ENCODE measurements at places on chromosomes 1 and 21.

DNA sequence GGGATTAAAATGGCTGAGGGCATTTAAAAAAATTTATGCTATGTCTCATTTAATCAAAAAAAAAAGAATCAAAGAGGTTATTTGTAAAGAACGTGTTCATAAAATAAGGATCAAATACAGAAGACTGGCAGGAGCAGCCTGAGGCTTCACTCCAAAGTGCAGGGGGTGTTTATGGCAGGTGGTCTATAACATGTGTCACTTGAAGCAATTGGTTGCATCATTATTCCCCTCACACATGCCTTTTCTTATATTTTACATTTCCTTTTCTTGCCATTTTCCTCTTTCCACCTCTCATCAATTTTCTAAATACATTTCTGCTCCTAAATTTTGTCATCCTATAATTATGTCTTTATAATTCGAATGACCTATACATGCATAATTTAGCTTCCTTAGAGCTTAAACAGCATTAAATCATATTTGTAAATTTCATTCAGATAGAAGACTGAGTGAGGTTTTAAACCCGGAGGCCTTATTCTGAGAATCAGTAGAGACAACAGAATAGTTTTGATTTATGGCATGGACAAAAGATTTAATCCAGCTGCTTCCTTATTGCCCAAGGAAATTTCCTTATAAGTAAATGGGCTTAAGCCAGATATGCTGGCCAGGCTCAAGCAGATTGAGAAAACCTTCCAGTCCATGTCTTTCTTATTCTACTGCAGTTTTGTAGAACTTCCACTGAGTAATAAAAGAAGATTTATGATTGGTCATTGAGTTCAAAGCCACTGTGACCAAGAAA lies 322.8 kb downstream of the TGFB2 start:
- DNase-seq, result no peak

DNA sequence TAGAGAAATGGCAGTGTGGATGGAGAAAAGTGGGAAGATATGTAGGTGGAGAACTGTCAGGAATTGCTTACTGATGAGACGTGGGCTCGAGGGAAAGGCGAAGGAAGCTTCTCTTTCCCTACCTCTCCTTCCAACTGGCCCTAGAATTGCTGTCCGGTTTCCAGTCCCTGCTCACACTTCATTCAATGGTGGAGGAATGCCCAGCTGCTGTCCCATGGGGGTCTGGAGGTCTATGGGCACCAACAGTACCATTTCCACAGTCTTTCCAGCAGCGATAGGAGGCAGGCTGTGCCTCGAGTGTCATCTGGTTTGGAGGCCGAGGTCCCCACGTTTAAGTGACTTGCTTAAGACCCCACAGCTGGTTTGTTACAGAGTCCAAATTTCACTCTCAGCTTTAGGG lies 31.5 kb upstream of the CD1D start:
- DNase-seq, result no peak

- DNase-seq, result no peak
Observed at GRCh38 chr1:11684070-11684469, 3.1 kb upstream of the MAD2L2 start.

- DNase-seq, result no peak
Observed at GRCh38 chr1:11473491-11474034, 5.4 kb upstream of the DISP3 start.

- no peak for DNase-seq
Observed at GRCh38 chr1:5692664-5693063, 299.6 kb downstream of the NPHP4 start.

DNA sequence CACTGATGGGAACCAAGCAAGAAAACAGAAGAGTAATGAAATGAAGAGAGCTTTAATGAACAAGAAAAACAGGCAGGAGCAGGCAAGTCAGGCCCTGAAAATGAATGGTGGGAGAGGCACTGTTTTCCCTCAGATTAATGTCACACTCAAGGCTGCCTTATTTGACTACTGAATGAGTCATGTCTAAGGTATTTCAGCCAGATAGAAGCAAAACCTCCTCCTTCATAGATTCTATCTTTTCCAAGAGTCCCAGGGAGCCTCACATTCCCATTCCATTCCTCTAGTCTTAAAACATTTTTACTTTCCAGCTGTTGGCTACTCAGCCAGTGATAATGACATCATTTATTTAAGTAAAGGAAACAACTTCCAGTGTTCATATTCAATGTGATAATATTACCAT lies 228.4 kb upstream of the NRIP1 start:
- DNase-seq, result no peak

- DNase-seq, result no peak
Observed at GRCh38 chr1:21857142-21857839, 45.2 kb downstream of the LDLRAD2 start.

All from posterior vena cava (tissue), 2 donors.